Activated naive CD4-positive, alpha-beta T cell treated with anti-CD3 and anti-CD28 coated beads for 36 hours (primary cell): ENCODE measurements at places on chromosomes 4 and X. TPM values are rescaled to one million over a fixed set of nuclear protein-coding genes. Genes with fewer than 3 reads are reported as not detected.

GALNT7 gene
- total RNA-seq: 8.5 TPM

TLR6 gene
- total RNA-seq: 3.6 TPM

SCD5 gene
- 0.12 TPM for total RNA-seq

MAPK10 gene
- total RNA-seq: not detected

YIPF7 gene
- not detected for total RNA-seq

TEX13B gene
- not detected for total RNA-seq

- H3K36me3 ChIP-seq: no peaks in the 10 kb centered on the region
- H3K4me1 ChIP-seq: peaks cover 3% of the 10 kb centered on the region
- H3K27me3 ChIP-seq: no peaks in the 10 kb centered on the region
- no peak overlapping the region for H3K27ac ChIP-seq
- peak; percentile 22 for DNase-seq
Observed at GRCh38 chrX:72048510-72049455, 82.9 kb downstream of the RTL5 start.

DNA sequence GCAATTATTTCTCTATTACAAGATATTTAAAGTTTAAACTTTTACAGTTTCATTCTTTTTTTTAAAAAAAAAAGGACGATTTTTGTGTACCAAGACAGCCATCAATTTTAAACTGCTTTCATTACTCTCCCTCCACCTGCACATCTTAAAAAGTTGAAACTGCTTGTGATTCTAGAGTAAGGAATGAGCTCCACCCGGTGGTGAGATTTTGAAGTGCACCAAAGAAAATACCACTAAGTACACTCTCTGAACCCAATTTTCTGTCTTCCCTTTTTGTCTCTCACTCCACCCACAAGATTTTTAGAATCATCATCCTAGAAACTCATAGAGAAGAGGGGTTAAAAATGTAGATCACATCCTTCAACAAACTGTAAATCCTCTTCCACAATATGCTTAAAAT lies 91.3 kb upstream of the WDR44 start:
- no peaks in the 10 kb centered on the region for H3K27me3 ChIP-seq
- no peaks in the 10 kb centered on the region for H3K36me3 ChIP-seq
- no peaks in the 10 kb centered on the region for H3K4me1 ChIP-seq
- no peak overlapping the region for H3K4me3 ChIP-seq

DNA sequence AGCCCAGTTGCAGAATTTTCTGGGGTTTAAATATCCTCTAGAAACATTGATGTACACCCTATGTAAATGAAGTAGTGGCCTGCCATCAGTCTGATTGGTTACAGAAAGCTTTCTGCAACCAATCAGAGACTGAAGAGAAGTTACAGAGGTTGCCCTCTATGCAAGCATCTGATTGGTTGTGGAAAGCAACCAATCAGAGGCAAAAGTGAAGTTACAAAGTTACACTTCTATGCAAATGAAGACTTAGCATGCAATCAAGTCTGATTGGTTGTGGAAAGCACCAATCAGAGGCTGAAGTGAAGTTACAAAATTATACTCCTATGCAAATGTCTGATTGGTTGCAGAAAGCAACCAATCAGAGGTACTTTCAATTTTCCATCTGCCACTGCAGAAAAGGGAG lies 51.9 kb upstream of the USP9X start:
- no peaks in the 10 kb centered on the region for H3K27me3 ChIP-seq
- no peak for DNase-seq
- no peak overlapping the region for H3K27ac ChIP-seq

DNA sequence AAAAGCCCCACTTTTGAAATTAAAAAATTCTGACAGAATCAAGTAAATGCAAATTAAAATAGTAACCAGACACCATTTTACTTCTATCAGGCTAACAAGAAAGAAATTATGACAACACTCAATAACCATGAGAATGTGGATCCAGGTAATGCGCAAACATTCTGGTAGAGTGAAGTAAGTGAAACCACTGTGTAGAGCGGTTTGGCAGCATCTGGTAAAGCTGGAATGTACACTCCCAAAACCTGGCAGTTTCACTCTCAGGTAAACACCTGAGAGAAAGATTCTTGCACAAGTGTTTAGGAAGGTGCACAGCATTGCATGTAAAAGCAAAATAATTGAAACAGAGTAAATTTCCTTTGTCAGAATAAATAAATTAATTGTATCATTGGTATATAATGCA lies 81.8 kb downstream of the TRIML1 start:
- no peak overlapping the region for H3K27ac ChIP-seq
- H3K27me3 ChIP-seq: no peaks in the 10 kb centered on the region
- no peak overlapping the region for H3K4me3 ChIP-seq
- DNase-seq: no peak
- no peaks in the 10 kb centered on the region for H3K36me3 ChIP-seq
- H3K4me1 ChIP-seq: no peaks in the 10 kb centered on the region

- DNase-seq: peak; percentile 58
- H3K36me3 ChIP-seq: no peaks in the 10 kb centered on the region
- H3K4me1 ChIP-seq: no peaks in the 10 kb centered on the region
- no peak overlapping the region for H3K27ac ChIP-seq
- H3K4me3 ChIP-seq: no peak overlapping the region
Observed at GRCh38 chrX:46381630-46382029, 163.6 kb downstream of the ZNF674 start.

GRCh38 chr4:124199755-124200154 lies 512.8 kb downstream of the ANKRD50 start:
- no peak overlapping the region for H3K4me3 ChIP-seq
- H3K27ac ChIP-seq: no peak overlapping the region
- no peaks in the 10 kb centered on the region for H3K36me3 ChIP-seq
- no peaks in the 10 kb centered on the region for H3K27me3 ChIP-seq
- DNase-seq: no peak
